ENCODE measurements at places on chromosomes 6 and 20.

DNA sequence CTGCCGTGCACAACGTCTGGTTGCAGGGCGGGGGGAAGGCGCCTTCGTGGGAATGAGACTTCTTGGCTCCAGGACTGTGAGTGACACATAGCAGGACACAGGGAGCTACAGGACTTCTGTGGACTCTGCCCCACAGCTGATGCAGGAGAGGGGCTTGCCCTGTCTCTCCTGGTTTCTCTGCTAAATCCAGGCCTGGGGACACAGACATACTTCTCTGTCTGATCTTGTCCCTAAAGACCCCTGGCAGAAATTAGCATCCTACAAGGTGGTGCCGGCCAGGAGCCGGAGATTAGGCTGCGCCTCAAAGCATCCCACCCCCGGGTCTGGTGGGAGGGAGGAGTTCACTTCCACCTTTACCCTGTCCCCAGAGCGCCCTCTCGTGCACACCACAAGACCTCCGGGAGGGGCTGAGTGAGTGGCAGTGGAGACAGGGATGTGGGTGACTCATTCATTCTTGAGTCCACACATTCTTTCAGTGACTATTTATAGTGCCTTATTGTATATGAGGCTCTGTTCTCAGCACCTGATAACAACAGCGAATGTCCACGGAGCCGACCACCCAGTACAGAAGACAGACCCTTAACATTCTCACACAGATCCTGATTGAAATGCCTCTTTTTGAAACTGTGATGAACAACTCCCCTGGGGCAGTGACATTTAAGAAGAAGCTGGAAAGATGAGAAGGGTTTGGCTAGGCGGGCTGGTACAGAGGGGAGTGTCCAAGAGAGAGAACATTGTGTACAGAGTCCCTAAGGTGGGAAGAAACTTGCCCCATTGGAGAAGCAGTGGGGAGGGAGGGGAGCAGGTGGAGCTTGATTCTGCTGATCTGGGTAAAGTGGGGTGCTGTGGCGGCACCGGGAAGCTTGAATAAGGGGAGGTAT, 39.0 kb downstream of the GMPR start:
- DNase-seq: no peak

GRCh38 chr20:45810191-45810970, 2.1 kb upstream of the UBE2C start:
- DNase-seq: no peak

DNA sequence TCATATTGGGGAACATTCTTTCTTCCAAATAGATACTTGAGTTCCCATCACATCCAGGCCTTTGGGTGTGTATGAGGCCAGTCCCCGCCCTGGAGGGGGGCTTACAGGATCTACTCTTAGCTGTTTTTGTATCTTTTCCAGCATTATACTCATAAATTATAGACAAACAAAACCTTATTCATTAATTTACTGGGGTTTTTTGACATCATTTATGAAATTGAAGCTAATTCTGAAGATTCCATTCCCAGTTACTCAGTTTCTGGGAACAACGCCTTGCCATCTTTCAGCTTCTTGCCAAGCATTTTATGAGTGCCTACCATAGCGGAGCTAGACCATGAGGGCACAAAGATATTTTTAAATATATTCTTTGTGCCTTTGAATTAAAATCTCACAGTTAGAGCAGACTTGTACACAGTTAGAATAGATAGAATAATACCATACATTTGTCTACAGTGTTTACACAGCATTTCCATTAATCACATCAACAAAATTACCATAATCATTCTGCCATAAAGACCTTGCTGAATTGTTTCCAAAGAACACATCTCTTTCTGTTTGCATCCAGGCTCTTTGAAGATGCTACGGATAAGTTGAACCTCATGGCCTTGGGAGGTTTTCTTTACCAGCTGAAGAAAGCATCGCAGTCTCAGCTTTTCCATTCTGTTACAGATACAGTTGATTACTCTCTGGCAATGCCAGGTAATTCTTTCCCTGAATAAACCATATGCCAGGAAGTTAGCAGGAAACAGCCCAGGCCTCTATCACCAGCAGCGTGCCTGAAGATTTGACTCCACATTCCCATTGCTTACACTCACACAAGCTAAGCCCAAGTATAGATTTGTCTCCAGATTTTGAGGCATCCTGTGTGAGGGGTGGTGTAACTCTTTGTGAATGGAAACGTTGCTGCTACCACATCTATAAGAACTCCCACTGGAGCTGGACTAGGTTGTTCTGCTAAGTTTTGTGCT, 75.4 kb upstream of the PBOV1 start:
- no peak for DNase-seq

DNA sequence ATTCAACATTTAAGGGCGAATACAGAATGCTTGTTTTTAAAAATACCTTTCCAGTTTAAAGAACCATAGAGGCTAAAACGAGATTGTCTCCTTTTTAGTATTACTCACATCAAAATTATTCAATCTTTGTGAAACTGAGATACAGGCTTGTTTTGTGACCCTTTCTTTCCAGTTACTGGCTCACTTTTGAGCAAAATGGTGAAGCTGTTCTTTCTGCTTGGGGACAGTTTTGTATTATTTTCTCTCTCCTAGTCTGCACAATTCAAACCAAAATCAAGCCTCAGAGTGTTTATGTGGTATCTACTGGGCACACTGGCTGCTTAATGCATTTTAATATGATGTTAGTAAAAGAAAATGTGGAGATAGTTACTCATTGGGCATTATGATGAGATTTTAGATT, 36.5 kb downstream of the HIVEP1 start:
- no peak for DNase-seq

DNA sequence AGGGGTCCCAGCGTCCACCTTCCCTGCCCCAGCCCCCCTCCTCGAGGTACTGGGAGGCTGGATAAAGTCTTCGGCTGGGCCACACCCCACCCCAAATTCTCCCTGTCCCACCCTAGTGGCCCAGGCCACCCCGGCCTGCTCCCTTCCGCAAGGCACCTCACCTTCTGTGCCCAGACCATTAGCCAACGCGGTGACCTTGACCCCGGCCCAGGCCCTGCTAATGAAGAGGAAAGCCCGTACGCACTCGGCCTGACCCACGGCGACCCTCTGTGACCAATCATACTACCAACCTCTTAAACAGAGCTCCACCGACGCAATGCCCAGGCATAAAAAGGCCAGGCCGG, 182 bp upstream of the OXT start:
- DNase-seq: no peak

Measured in left kidney (tissue), 8 donors.